RWPE1 (cell line): ENCODE measurements at places on chromosomes 4 and X.

DNA sequence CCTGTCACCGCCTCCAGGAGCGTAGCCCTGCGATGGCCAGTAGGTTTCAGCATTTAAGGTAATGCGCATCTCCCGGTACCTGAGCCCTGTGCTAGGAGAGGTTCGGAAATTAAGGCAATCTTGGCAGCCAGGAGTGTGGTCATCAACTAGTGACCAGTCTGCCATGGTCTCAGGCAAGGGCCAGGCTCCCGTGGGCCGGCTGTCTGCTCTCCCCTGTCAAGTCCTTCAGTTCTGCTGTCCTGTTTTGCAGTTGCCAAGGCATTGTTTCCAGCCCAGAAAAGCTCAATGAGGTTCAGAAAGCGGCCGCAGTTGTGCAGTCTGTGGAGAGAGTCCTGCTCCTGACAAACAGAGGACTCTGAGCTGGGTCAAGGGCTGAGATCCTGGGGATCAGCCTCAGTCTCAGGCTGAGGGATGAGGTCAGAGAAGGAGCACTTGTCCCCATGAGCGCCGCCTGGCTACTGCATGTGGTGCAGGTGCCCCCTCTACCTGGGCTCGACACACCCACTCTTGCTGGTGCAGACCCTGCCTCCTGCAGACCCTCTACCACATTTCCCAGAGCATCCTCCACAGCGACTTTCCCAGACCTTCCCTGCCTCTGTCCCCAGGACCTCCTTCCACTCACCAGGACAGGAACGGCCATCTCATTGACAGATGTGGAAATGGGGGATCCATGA lies 53.4 kb upstream of the PSAPL1 start:
- no peak for DNase-seq

GRCh38 chr4:17030543-17030942 lies 132.1 kb upstream of the LDB2 start:
- DNase-seq, result peak; percentile 69

- DNase-seq, result no peak
These were observed 76.6 kb upstream of the CXXC4 start for GRCh38 chr4:104571341-104571740.

DNA sequence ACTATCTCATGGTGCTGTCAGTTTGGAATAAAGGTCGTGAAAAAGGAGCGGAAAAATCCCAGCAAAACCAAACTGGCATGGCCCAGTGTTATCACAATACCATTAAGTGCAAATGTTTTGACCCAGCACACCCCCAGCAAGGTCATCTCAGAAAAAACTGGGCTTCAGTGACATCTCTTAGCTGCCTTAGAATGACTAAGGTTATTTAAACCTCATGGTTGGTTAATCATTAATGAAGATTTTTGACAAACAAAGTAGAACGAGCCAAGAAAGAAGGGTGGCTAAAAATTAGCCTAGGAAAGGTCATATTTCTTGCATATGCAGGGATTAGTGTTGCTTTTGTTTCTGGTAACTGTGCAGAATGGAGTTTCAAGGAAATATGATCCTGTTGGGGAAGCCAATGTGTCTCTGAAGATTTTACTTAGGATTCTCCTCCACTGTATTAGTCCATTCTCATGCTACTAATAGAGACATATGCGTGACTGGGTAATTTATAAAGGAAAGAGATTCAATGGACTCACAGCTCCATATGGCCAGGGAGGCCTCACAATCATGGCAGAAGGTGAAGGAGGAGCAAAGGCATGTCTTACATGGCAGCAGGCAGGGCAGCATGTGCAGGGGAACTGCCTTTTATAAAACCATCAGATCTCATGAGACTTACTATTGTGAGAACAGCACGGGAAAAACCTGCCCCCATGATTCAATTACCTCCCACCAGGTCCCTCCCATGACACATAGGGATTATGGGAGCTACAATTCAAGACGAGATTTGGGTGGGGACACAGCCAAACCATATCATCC lies 83.5 kb downstream of the CHRNA9 start:
- no peak for DNase-seq

GRCh38 chrX:50877310-50877709 lies 33.2 kb upstream of the BMP15 start:
- DNase-seq, result no peak

DNA sequence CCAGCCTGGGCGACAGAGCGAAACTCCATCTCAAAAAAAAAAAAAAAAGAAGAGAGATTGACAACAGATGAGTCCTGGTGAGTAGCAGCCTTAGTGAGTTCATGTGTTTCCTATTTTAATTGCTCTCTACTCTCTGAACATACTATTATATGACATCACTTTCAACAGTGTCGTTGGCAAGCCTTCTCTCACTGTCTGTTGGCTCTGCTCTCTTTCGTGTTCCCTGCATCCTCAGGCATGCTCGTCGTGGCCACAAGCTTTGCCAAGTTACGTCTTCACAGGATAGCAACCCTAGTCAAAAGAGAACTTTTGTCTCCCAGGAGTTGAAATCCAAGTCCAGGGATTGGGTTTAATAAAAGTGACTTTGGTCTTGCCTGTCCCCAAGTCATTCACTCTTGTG lies 117.1 kb upstream of the EGFL6 start:
- DNase-seq, result no peak

GRCh38 chr4:17599826-17600225 lies 14.6 kb upstream of the MED28 start:
- no peak for DNase-seq

DNA sequence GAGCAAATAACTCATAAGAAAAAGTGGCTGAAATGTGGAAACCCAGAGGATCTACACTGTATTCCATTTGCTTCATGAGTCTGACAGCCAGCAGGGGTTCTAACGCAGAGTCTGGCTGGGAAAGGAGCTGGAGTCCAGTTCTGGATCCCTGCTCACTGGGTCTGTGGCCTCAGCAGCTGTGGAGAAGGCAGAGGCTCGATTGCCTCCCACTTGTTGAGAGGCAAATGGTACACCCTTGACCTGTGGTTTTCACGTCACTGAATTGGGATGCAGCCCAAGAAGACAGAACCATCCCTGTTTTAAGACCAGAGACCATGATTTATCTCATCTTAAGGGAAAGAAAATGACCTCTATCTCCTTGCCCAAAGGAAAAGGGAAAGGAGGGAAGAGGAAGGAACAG lies 147.0 kb upstream of the NOCT start:
- no peak for DNase-seq

DNA sequence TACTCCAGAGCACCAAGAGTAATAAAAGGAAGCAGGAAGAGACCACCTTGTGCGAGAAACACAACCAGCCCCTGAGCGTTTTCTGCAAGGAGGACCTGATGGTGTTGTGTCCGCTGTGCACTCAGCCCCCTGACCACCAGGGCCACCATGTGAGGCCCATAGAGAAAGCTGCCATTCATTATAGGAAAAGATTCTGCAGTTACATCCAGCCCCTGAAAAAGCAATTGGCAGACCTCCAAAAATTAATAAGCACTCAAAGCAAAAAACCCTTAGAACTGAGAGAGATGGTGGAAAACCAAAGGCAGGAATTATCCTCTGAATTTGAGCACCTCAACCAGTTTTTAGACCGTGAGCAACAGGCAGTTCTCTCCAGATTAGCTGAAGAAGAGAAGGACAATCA lies 5.7 kb downstream of the TRIM75 start:
- DNase-seq, result no peak
